ENCODE measurements at places on chromosomes 6 and 20. TPM values are rescaled to one million over a fixed set of nuclear protein-coding genes. Genes with fewer than 3 reads are reported as not detected.

- peak overlapping the region; percentile 40 for H3K27ac ChIP-seq
- H3K27me3 ChIP-seq, result no peaks in the 10 kb centered on the region
- H3K36me3 ChIP-seq, result no peaks in the 10 kb centered on the region
- H3K4me3 ChIP-seq, result no peak overlapping the region
- DNase-seq, result no peak
- peaks cover 43% of the 10 kb centered on the region for H3K4me1 ChIP-seq
Observed at GRCh38 chr6:161011492-161012480, 20.2 kb downstream of the MAP3K4 start.

TMEM242 gene
- 6.1 TPM for total RNA-seq

LINC00237 gene
- not detected for total RNA-seq

GRCh38 chr6:111482959-111483735 lies at the start of gene REV3L:
Gene REV3L, minus strand, starts transcription at chr6:111483218. Its CDS starts 330 bp downstream, at chr6:111482888.
- H3K27ac ChIP-seq, result peak within 1 kb of the TSS; percentile 99
- H3K27me3 ChIP-seq, result no peaks in the 10 kb centered on the region
- DNase-seq, result no peak

TAGAP gene
- 8.1 TPM for total RNA-seq

DNA sequence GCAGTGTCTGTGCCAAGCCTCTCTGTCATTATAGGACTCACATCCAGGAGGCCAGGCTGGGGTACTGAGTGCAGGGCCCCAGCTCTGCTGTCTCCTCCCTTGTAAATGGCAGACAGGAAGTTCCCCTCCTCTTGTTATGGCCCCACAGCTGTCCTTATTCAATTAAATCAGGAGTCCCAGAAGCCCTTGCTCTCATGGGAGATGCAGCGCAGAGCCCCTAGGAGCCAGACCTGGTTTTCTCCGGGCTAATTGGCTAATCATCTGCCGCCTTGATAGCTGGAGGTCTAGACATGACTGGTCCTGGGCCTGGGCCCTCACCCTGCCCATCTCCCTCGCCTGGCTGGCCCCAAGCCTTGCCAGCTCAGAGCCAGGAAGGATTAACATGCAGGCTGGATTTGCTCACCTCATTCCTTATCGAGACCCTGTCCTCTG lies 172.0 kb downstream of the VEGFA start:
- H3K36me3 ChIP-seq, result no peaks in the 10 kb centered on the region
- DNase-seq, result no peak
- H3K4me1 ChIP-seq, result no peaks in the 10 kb centered on the region
- no peak overlapping the region for H3K27ac ChIP-seq

FAM209B gene
- total RNA-seq, result not detected

RRAGD gene
- total RNA-seq, result 6.4 TPM

GRCh38 chr6:164947164-164947563 lies 362.2 kb downstream of the C6orf118 start:
- H3K27me3 ChIP-seq, result no peaks in the 10 kb centered on the region
- H3K4me1 ChIP-seq, result no peaks in the 10 kb centered on the region
- no peak overlapping the region for H3K4me3 ChIP-seq

GRCh38 chr20:10387686-10388085 lies 46.3 kb downstream of the MKKS start:
- no peaks in the 10 kb centered on the region for H3K27me3 ChIP-seq
- no peak for DNase-seq
- no peaks in the 10 kb centered on the region for H3K4me1 ChIP-seq
- no peak overlapping the region for H3K27ac ChIP-seq
- H3K36me3 ChIP-seq, result no peaks in the 10 kb centered on the region

DNA sequence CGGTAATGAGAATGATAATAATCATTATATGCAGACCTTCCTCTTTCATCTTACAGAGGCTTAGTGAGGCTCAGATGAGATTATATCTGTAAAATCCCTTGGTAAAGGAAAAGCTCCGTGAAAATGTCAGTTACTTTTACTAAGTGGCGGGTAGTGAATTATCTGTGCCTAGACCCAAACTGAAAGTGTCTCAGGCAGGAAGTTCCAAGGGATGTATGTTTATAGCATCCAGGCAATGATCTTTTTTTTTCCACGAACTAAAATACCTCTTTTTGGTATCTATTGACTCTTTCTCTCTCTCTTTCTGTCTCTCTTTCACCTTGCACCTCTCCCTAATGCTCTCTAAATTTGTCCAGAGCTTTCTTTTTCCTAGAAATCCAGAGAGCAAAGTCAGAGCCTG lies 5.0 kb downstream of the TCF21 start:
- H3K27ac ChIP-seq, result peak overlapping the region; percentile 71
- no peak overlapping the region for H3K4me3 ChIP-seq
- H3K4me1 ChIP-seq, result peaks cover 41% of the 10 kb centered on the region
- no peak for DNase-seq
- peaks cover 9% of the 10 kb centered on the region for H3K27me3 ChIP-seq

DNA sequence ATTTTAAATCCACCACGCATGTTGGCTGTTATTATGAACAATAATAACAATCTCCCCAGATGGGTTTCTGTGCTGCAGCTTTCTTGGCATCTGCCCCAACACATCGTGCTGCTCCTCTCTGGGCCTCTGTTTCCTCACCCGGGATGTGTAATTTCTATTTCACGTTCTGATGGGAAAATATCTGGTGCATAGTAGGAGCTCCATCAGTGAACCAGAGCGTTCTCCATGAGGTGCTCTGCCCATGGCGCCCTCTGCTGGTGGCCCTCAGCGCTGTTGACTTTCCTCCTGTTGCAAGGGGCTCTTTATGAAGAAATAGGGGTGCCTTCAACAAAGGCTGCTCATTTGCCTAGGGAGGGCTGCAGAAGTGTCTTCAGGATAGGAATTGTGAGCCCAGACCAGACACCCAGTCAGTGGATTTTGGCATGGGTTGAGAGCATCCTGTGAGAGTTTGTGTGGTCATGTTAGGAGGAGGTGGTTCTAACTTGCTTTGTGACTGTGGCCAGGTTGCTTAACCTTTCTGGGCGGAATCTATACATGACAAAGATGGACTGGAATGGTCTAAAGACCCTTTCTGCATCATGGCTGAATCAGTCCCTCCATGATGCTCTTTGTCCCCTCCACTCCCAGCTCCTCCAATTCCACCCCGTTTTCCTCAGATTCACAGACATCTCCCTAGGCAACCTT lies 8.1 kb downstream of the SCRT2 start:
- H3K4me1 ChIP-seq, result no peaks in the 10 kb centered on the region
- DNase-seq, result no peak
- H3K27ac ChIP-seq, result no peak overlapping the region
- H3K4me3 ChIP-seq, result no peak overlapping the region
- no peaks in the 10 kb centered on the region for H3K36me3 ChIP-seq

DNA sequence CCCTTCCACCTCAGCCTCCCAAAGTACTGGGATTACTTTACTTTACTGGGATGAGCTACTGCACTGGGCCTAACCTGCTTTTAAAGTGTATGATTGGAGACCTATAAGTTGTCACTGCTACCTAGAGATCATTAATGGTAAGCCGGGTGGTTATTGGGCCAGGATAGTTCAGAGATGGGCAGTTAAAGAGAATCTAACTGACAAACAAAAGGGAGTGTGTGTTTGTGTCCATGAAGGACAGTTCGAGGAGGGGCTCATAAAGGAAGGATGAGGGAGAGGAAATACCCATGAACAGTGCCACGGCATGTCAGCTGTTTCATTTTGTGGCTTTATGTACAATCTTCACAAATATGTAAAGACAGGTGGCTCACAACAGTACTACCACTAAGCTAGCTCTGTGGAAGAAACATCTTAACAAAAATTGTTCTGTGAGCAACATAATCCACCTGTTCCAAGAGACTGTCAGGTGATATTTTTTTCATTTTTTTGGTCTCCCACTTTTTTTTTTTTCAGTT lies 69.7 kb upstream of the FAM8A1 start:
- no peak for DNase-seq
- H3K27ac ChIP-seq, result no peak overlapping the region
- no peaks in the 10 kb centered on the region for H3K4me1 ChIP-seq
- H3K36me3 ChIP-seq, result no peaks in the 10 kb centered on the region
- no peak overlapping the region for H3K4me3 ChIP-seq

ESF1 gene
- total RNA-seq, result 14.0 TPM

- H3K4me3 ChIP-seq, result no peak overlapping the region
- H3K27me3 ChIP-seq, result no peaks in the 10 kb centered on the region
- no peak overlapping the region for H3K27ac ChIP-seq
- no peaks in the 10 kb centered on the region for H3K4me1 ChIP-seq
- no peaks in the 10 kb centered on the region for H3K36me3 ChIP-seq
Observed at GRCh38 chr6:6479785-6480184, 108.7 kb upstream of the LY86 start.

DNA sequence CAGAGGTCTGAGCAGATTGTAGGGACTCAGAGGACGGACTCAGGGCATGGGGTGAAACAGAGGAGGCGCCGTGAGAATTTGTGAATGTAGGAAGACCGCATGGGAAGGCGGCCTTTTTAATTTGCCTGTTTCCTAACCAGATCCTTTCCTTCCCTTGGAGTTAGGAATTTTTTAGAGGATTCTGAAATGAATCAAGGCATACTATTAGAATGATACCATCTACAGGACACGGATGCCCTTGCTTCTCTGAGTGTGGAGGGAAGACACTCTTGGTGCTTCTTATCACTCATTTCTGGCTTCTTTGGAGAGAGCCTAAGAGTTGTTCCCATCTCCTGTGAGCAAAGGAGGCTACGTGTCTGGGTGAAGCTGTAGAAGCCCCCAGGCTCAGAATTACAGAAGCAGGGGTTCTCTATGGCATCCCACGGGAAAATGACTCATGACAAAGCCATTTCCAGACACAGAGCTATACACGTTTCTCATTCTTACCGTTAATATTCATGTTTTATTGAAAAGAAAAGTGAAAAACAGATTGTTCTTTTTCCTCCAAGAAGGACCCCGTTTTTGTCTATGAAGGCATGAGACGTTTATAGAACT lies 148.5 kb downstream of the EDN3 start:
- no peak overlapping the region for H3K27ac ChIP-seq
- DNase-seq, result no peak
- no peaks in the 10 kb centered on the region for H3K4me1 ChIP-seq
- H3K36me3 ChIP-seq, result no peaks in the 10 kb centered on the region

Data from vagina (tissue), 2 donors.